D721Med (cell line): ENCODE measurements at places on chromosomes 4 and X.

DNA sequence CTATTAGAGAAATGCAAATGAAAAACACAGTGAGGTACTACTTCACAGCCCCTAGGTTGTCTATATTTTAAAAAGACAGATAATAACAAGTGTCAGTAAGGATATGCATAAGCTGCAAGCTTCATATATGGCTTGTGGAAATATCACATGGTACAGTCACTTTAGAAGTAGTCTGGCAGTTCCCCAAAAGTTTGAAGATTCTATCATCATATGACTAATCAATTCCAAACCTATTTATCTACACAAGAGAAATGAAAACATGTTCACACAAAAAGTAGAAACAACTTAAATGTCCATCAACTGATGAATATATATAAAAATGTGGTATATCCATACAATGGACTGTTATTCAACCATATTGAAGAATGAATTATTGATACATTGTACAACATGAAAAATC, 185.8 kb upstream of the STK26 start:
- no peak for DNase-seq

- DNase-seq = no peak
Measured at GRCh38 chr4:183797011-183797444, 108.1 kb upstream of the STOX2 start.

DNA sequence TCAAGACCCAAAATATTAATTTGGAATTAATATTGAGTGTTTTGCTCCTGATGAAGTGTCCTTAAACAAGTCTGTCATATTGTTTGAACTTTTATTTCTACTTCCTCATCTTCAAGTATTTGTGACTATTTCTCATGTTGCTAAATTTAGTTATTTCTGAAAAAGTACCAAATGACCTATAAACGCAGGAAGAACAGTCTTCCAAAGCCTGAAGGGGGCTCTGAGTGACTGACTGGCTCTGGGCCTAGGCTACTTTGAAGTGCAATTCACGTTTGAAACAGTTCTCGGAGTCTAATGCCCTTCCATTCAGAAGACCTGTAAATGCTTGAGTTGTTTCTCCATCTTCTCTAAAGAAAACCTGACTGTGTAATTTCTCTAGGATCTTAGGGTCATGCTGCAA, 26.5 kb downstream of the GALNT7 start:
- no peak for DNase-seq

- DNase-seq = no peak
Measured at GRCh38 chr4:152398060-152398459, 137.8 kb downstream of the FBXW7 start.

- DNase-seq = no peak
Measured at GRCh38 chr4:101366331-101366730, 19.0 kb upstream of the PPP3CA start.

GRCh38 chr4:11842620-11843263, 414.0 kb upstream of the HS3ST1 start:
- no peak for DNase-seq

DNA sequence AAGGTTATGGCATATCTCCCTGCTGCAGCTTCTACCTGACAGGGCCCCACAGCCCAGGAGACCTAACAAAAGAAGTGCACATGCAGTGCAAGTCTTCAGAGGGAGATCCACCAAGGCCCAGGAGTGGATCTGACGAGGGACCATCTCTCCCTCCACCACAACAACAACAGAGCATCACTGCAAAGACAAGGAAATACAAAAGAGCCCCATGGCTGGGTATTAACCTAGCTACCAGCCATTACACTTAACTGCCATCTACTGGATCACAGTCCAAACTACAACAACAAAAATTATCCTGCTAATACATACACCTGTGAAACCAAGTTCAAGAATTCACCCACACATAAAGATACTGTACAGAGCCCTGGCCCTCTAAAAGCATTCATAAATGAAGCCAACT, 280.2 kb upstream of the SLC7A11 start:
- DNase-seq = no peak

GRCh38 chr4:55450566-55450965, 54.8 kb downstream of the TMEM165 start:
- no peak for DNase-seq

GRCh38 chr4:143071351-143071750, 113.4 kb upstream of the USP38 start:
- no peak for DNase-seq

DNA sequence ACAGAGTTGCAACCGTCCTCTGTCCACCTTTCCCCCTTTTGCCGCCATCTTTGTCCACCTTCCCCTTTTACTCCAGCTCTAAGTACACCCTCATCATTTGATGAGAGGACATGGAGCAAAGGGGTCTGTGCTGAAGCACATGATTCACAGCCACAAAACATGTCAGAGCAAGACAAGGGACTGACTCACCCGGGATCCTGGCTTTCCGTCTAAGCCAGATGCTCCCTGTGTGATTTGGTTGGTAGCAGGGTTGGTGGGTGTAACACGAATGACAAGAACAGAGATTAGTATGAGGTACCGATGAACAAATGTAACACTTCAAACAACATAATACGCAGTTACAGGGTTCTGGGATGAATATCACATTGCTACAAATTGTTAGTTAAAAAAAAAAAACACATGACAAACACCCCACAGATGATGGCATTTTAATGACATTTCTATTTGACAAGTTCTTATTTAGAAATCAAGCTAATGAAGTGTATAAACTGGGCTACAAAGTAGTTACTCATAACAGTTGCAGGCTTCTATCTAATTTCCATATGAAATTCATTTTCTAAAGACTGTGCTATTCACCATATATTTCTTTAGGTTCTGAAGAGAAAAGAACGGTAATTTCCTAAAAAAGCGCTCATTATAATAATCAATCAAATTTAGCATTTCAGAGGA, 71.4 kb upstream of the ETNPPL start:
- DNase-seq = no peak
